NCI-H774 (cell line): ENCODE measurements at places on chromosomes 3 and 15.

- no peak for DNase-seq
Measured at GRCh38 chr3:81237181-81237580, 524.3 kb downstream of the GBE1 start.

GRCh38 chr15:39491886-39492490 is 88.9 kb upstream of the THBS1 start:
- DNase-seq = no peak

GRCh38 chr15:85503151-85503799 is 122.9 kb downstream of the AKAP13 start:
- no peak for DNase-seq

- no peak for DNase-seq
Measured at GRCh38 chr15:99433026-99433756, 132.6 kb upstream of the MEF2A start.

- no peak for DNase-seq
Measured at GRCh38 chr3:182810574-182811268, 17.4 kb downstream of the ATP11B start.

DNA sequence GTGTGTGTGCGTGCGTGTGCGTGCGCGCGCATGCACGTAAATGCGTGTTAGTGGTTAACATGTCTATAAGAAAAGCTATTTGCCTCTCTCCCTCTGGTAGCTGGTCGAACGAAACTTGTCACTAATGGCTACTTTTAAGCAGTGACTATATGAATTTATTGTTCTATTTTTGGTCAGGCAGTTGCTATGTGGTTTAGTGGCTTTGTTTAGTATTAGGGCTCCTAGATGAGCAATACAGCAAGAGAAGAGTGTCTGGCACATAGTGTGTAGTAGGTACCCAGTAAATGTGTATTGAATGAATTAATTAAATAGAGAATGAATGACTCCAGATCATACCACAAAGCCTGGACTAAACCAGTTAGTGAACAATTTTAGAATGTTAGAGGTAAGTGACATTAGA is 171.6 kb downstream of the PPM1L start:
- DNase-seq = no peak

DNA sequence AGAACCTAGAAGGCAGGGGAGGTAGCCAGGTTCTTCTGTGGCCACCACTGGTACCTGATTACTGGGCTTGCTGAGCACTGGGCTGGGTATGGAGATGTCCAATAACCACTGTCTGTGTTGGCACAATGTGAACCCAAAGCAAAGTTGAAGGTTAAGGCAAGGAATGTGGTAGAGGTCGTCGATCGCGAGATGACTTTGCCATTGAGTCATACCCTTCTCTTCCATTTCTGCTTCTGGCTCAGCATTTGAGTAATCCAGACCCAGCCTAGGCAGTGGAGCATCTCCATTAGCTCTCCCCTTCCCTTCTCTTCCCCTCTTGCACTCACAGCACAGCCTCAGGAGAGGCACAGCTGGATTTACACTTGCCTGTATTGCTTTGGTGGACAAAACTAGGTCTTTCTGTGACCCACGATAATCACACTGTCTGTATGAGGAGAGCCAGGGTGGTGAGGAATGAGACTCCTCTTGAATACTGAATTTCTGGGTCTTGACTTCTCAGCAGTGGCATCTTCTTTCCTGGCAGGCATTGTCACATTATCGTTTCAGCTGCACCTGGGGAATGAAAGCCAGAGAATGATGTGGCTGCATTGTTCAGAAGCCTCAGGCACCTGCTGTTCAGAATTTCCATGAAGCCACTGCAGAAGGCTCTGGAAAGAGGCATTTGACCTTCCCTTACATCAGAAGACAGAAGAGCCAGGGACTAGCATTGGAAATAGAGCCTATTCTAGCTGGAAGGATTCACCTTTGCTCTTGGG is 272.6 kb downstream of the PDCD6IP start:
- no peak for DNase-seq

DNA sequence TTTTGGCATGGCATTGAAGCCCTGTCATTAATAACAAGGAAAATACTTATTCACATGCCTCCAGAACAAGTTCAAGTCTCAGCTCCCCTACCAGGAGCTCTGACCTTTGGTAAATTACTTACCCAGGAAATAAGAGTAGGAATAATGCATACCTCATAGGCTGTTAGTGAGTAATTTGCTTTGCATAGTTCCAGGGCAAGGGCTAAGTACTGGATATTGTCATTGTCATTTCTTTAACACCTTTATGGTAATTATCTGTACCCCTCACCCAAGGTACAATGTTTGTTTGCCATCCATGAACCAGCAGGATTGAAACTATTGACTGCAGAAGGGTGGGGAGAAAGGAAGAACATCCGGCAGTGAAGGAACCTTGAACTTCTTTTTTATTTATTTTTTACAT is 148.5 kb downstream of the SOX2 start:
- DNase-seq = no peak

DNA sequence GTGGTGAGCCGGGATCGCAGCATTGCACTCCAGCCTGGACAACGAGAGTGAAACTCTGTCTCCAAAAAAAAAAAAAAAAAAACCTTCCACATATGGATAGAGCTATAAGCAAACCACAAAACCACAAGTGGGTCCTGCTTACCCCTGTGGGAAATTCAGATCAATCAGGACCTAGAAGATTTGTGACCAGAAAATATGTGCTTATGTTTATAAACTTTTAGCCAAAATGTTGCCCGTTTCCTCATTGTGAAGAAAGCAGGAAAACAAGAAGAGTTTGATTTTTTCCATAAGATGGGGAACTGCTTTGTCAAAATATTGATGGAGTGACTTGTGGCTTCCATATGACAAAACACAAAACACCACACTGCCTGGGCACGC is 3.4 kb upstream of the SLC25A38 start:
- DNase-seq = no peak

DNA sequence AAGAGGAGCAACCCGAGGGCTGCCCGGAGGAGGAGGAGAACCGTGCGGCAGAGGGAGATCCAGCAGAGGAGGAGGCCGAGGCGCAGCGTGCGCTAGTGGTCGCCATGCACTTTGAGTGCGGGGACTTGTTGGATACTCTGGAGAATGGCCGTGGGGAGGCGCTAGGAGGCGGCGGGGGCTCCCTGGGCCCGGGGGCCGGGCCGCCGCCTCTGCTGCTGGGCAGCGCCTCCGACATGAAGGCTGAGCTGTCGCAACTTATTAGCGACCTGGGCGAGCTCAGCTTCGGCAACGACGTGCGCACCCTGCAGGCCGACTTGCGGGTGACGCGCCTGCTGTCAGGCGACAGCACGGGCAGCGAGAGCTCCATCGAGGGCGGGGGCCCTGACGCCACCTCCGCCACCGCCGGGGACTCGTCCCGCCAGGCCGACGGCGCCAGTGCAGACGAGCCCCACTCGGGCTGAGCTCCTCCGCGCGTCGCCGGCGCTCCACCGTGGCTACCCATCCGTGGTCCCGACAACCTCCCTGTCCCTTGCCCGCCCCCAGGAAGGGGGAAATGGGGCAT is 2.0 kb downstream of the FAM43A start:
- peak; percentile 40 for DNase-seq

- peak; percentile 88 for DNase-seq
Measured at GRCh38 chr3:149971403-149972075, 844 bp upstream of the PFN2 start.

- no peak for DNase-seq
Measured at GRCh38 chr3:101796077-101796680, 17.2 kb downstream of the NXPE3 start.
